Renal cortex interstitium (tissue), 15 donors: ENCODE measurements at places on chromosomes 12 and 14.

DNA sequence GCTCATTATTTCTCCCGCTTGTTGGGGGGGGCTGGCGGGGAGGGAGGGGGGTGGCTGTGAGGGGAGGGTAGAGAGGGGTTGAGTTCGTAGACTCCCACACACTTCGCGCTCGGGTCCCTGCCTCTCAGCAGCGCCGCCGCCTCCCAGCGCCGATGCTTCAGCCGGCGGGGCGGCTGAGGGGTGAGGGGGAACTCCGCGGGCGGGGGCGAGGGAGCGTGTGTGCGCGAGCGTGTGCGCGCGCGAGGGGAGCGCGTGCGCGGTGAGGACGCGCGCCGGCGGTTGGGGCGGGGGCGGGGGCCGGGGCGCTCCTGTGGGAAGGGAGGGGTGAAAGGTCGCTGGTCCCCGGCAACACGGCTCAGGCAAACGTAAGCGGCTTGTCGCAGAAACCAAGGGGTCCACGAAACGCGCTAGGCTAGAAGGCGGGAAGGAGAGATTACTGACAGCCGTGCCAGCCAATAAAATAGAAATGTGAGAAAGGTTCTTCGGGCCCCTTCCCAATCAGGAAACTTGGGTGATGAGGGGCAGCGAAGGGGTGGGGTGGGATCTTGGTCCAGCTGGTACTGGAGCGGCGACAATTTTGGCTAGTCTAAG is 343 bp upstream of the NOVA1 start:
- peak; percentile 95 for DNase-seq

DNA sequence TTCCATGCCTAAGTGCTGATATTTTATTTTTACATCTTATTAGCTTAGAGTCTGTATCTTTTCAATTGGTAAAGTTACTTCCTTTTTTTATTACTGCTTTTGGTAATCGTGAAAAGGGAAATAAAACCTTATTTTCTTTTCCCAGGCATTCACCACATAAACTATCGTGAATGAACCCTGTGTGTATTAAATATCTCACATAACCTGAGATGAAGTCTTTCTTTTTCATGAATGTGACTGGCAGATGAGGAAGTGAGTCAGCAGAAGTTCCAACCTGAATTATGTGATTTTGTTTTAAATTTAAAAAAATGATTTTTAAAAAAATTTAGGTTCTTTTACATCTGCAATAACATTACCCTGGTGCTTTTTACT is 26.0 kb downstream of the MYBPC1 start:
- no peak for DNase-seq

DNA sequence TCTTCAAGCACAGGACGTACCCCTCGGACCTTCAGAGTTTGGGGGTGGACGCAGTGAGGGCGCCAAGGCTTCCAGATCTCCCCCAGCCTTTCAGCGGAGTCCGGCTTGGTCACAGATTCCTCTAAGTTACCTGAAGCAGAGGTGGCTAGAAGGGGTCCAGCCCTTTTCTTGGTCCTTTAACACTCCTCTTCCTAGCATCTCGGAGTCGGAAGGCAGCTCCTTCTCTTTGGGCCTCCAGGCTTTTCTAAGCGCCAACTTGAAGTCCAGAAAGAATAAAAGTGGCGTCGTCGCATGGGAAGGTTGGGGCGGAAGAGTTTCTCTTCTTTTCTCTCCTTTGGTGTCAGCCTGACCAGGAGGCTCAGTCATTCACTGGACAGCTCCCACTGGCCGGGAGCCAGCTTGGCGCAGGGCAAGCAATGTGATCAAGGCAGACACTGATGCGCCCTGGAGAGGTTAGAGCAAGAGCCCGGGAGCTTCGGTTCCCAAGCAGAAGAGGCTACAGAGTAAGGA is 9.6 kb downstream of the OR6S1 start:
- no peak for DNase-seq

DNA sequence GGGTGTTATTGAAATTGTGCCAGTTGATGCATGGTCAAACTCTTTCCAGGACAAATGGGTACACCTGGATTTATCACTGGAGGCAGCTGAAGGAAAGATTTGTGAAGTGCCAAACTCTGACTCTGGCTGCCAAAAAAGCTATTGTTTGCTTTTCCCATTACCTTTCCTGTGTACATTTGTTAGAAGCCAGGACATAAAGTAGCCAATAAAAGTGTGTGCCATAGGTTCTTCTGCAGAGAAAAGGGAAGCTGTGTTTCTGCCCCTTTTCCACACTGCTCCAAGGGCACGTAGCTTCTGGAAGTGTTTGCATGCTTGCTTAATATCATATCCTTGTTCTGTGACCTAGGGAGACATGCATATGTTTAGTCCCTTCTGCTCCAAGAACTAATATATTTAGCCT is 1114.4 kb downstream of the SLC16A7 start:
- no peak for DNase-seq

GRCh38 chr12:20105943-20106342 is 262.4 kb upstream of the PDE3A start:
- no peak for DNase-seq

DNA sequence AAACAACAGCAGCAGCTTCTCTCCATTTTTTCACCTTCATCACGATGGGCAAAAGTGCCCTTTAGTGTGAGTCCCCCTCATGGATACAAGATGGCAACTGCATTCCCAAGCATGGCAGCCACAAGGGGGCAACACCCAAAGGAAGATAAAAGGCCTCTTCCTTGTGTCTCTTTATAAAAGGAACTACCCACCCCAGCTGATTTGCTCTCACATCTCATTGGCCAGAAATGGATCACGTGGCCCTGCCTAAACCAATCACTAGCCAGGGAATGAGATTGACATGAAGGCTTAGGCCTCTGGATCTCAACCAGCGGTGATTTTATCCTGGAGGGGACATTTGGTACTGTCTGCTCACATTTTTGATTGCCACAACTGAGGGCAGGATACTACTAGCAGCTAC is 21.9 kb upstream of the IFT81 start:
- no peak for DNase-seq

DNA sequence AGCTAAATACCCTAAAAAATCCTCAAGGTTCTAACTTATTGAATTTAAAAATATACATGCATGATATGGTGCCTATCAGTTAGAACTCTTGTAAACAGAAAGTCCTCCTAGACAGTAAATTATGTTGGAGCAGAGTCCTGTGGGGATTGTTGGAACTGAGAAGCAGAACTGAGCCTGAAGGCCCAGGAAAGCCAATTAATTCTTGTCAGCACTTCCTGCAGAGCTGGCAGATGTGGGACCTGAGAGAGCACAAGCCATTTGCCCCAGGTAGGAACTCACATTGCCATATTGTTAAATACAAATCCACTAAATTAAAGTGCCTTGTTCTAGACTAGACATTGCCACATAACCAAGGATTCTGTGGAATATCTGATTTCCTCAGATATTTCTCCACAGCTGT is 117.1 kb downstream of the RTN1 start:
- no peak for DNase-seq

DNA sequence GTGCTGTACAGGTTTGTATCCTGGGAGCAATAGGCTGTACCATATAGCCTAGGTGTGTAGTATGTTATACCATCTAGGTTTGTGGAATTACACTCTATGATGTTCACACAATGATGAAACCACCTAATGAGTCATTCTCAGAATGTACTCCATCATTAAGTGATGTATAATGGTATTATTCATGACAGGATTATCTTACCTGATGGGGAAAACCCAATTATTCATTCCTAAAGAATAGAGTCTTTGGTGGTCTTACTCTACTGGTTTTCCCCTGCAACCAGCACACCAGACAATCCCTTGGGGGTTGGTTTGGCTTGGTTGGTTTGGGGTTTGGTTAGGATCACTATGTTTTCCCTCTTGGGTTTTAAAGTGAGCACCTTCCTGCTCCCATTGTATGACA is 12.6 kb upstream of the OR10P1 start:
- DNase-seq: no peak

DNA sequence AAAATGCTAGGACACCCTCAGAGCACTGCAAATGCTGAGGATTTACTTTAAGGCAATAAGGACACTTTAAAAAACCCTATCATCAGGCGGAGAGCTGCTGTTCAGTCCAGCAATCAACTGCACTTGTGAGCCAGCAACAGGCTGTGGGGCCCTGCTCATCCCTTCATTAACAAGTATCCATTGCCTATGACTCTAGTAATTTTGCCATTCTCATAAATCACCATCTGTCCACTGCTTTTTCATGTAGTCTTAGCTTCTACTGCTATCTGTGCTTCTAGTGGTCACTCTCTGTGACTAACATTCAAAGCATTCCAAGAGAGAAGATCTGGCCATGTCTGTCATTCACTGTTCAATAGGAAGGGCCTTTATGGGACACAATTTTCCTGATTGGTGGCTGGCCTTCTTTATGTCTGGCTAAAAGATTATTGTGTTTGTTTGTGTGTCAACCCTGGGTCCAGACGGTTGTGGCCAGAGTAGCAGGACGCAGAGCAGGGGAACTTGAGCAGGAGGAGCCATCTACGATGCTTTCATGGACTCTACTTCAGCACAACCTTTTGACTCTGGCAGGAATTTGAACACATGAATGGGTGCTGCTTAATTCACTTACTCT is 3.6 kb upstream of the KRAS start:
- DNase-seq: no peak

DNA sequence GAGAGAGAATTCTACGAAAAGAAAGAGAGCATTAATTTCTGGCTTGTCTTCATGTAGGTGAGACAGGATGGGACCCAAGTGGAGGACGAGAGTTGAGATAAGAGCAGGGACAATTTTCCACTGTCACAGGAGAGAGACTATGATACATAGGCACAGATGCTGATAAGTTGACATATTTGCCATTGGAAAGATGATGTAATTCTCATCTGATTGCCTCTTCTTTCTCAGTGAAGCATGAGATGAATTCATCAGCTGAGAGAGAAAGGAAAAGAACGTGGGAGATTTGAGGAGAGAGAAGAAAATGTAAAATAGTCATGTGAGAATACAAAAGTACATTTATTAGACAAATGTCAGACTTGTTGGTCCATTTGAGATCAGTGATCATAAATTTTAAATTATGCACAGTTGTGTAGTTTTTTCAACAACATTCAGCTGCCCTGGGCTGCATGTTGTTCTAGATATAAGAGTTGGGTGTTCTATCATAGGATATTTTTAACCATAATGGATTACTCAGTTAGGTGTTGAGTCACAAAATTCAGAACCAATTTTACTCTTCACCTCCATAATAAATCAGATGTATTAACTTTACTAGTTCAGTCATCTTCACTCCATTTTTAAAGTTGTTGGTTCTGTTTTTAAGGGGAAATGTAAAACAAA is 222.9 kb downstream of the DPY19L2 start:
- no peak for DNase-seq

DNA sequence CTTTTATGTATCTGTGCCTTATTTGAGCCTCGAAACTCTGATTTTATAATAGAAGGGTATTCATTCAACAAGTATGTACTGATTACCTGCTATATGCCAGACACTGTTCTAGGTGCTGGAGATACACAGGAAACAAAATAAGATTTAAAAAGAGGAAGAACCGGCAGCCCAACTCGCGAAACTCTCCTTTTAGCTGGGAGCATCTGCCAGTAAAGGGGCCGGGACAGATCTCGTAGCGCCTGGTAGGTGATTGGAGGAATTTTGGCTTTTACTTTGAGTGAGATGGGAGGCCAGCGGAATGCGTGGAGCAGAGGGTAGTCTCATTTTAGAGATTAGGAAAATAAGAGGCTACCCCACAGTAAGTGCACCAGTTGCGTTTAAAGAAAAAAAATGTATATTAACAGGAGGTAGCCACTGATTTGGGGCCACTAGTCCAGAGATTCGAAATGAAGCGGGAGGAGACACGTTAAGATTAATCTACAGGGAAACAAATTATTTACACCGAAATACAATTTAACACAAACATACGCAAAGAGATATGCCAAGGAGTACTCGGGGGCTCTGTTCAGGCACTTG is 520 bp upstream of the MON2 start:
- no peak for DNase-seq

DNA sequence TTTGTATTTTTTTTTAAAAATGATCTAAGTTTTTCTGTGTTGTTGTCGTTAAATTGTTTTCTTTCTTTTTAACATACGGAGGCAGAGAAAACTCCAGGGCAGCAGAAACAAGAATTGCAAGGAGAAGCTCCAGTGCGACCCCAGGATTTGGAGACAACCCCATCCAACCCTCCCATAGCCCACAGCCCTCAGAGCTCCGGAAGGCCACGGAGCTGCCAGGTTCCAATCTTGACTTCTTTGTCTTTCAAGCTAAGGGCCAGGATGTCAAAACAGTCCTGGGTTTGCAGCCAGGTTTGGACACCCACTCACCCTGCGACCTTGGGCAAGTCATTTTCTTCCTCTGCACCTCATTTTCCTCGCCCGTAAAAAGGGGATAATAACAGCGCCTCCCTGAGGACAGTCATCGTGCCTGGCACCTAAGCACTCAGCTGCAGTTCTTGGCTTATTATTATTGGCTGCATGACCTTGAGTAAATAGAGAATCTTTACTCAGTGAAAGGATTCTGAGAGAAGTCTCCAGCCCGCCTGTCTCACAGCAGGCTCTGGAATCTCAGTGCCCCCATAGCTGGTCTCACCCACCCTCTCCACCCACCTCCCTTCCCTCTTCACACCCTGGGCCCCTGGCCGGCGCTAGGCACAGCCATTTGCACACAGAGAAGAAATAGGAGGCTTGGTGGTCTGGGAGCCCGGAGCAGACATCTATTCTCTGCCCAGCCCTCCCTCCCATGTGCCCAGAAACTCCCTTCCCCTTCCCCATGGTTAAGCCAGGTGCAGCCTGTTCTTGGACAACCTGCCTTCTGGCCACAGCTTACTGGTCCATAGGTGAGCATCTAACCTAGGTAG is 79.4 kb upstream of the BCL11B start:
- no peak for DNase-seq

GRCh38 chr12:40020261-40020691 is 85.6 kb downstream of the SLC2A13 start:
- DNase-seq: no peak

DNA sequence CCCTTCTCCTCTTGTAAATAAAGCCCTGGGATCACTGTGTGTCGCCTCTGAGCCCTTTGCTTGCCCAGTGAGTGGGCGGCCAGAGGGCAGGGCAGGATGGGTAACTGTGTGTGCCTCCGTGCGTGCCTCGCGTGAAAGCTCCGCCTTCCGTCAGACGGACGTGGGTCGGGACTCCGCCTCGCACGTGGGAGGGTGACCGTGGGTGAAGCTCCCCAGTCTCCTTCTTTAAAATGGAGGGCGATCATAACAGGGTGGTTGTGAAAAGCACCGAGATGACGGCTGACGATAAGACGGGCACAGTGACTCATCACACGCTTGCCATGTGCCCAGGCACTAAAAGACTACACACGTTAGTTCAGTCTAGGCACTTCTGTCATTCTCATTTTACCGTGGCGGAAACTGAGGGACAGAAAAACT is 9.2 kb downstream of the PHB2 start:
- DNase-seq: no peak

GRCh38 chr12:44581642-44582242 is 294.4 kb downstream of the NELL2 start:
- no peak for DNase-seq
